NCI-H2081 (cell line): ENCODE measurements at places on chromosomes 3 and 15.

- DNase-seq, result no peak
These were observed 73.7 kb upstream of the TLE3 start for GRCh38 chr15:70171256-70171886.

- no peak for DNase-seq
These were observed 100.8 kb downstream of the ADAMTS9 start for GRCh38 chr3:64586952-64587351.

GRCh38 chr15:84990507-84990906 lies 8.9 kb downstream of the PDE8A start:
- no peak for DNase-seq

- no peak for DNase-seq
These were observed 209.7 kb downstream of the MINAR1 start for GRCh38 chr15:79641841-79642240.

GRCh38 chr3:18883571-18883970 lies 264.7 kb upstream of the KCNH8 start:
- no peak for DNase-seq

DNA sequence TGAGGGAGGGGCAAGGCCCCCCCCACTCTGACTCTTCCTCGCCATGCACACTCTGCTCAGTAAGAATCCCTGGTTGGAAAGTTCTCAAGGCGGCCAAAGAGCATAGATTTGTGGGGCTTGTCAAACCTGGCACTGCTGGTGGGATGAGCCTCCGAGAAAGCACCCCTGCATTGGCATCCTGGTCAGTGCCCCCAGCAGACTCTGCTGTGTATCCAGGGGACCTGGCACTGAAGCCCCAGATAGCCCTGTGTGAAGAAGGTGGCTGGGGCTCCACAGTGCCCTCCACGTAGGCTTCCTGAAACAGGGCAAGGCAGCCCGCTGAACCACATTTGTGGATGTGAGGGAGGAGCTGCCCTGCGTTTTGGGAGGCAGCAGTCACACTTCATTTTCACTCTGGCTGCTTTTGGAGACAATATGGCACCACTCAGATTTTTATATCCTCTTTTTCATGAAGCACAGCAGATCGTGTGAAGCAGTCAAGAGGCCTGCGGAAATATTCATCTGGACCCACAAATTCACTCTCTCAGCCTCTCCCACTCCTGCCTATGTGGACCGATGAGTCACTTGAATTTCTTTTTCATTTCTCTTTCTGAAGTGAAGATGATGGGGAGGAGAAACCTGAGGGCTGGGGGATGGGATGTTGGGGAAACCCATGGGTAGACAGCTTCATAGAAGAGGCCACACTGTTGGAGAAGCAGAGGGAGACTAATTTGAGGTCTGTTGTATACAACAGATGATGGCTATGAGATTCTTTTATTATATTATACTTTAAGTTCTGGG lies 88.7 kb upstream of the BCL6 start:
- no peak for DNase-seq

DNA sequence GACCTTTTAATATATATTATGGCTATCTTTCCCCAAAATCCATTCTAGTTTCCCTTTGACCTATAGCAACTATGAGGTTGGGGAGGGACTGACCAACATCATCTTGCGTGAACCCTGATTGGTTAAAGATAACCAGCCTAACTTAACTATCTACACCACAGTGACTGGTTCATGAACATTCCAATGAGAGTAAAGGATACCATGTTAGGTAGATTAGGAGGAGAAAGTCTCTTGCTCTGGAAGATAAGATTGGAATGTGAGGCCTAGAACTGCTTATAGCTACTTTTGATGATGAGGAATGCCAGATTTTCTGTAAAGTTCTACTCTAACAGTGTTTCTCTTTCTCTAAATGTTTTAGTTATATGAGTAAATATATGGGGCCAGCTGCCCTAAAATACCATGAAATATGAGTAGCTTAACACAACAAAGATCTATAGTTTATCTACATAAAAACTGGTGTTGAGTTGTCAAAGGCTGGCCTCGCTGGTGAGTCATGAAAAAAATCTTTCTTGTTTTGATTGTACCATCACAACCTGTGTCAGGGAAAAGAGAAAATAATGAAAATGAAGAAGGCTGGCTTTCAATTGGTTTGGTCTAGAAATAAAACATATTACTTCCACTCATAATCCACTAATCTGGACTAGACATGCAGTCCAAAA lies 481.4 kb downstream of the NSUN3 start:
- no peak for DNase-seq

DNA sequence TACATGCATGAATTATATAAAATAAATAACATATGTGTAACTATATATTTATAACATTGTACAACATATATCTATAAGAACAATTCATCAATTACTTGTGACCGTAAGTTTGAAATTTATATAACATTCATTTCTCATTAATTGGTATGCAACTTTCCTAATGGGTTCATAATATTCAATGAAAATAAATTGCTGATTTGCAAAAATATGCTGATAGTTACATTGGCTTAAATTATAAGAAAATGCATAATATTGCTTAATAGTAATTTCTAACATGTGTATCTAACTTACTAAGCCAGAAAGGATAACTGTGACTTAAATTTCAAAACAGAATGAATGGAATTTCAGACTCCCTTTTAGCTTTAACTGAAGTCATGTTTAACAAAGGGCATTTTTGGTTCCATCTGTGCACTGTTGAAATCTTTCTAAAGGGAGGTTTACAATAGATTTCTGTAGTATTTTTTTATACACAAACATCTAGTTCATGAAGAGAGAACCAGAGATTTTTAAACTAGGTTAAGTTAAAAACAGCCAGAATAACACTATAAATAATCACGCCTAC lies 310.9 kb downstream of the TBC1D5 start:
- no peak for DNase-seq

DNA sequence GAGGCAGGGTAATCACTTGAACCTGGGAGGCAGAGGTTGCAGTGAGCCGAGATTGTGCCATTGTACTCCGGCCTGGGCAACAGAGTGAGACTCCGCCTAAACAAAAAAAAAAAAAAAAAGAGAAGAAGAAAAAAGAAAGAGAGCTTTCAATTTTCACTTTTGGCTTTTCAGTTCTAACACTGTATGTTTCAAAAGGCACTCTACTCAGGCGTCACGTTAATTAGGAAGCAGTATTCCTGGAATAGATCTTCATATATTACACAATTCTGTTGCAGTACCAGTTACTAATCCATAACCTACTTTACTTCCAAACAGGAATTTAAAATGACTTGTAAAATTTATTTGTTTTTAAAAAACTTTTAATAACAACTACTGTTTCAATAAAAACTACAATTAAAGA lies 131.7 kb upstream of the PLXND1 start:
- no peak for DNase-seq

DNA sequence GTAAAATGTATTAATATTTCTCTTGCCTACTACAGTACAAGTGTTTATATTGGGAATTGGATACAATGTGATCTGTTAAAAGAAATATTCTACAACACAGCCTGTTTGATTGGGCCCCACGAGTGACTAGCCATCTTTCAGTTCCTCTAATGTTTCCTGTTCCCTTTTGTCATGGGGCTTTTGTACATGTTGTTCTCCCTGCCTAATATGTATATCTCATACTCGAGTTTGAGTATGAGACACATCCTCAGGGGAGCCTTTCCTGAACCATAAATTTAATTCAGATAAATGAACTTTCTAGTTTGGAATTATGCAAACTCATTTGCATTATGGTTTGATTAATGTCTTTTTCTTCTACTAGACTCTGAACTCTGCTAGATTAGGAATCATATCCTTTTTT lies 65.5 kb downstream of the MEF2A start:
- no peak for DNase-seq

GRCh38 chr3:186105543-186105942 lies 3.3 kb downstream of the ETV5 start:
- no peak for DNase-seq

DNA sequence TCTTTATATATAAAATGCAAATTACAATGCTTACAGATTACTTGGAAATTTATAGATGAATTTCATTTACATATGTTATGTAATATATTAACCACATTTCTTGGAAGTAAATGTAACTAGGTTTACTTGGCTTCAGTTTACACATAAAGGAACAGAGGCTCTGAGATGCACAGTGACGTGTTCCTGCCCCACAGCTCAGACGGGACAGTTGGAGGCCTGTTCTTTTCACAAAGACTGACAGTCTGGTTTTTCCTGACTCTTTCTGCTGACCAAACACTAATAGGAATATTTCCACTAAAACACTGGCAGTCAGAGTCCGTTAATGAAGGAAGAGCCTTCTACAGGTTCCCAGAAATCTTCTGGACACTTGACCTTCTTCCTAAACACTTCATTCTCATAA lies 336.1 kb downstream of the MFSD1 start:
- DNase-seq, result no peak

GRCh38 chr15:37291920-37292319 lies 191.6 kb upstream of the MEIS2 start:
- DNase-seq, result no peak

DNA sequence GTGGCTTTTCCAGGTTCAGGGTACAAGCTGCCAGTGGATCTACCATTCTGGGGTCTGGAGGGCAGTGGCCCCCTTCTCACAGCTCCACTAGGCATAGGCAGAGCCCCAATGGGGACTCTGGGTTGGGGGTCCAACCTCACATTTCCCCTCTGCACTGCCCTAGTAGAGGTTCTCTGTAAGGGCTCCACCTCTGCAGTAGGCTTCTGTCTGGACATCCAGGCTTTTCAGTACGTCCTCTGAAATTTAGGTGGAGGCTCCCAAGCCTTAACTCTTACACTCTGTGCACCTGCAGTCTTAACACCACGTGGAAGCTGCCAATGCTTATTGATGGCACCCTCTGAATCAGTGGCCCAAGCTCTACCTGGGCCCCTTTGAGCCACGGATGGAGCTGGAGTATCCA lies 22.5 kb upstream of the TM4SF4 start:
- DNase-seq, result no peak

- DNase-seq, result no peak
These were observed 419.3 kb downstream of the MAGI1 start for GRCh38 chr3:65619451-65619881.

GRCh38 chr3:69560818-69561217 lies 174.9 kb upstream of the FRMD4B start:
- no peak for DNase-seq

GRCh38 chr15:41333026-41333562 lies 413 bp downstream of the NUSAP1 start:
- no peak for DNase-seq

GRCh38 chr3:29302619-29303018 lies 21.7 kb downstream of the RBMS3 start:
- DNase-seq, result no peak

- DNase-seq, result no peak
These were observed 98.1 kb upstream of the STRIT1 start for GRCh38 chr3:155391551-155391958.

- no peak for DNase-seq
These were observed 35.6 kb upstream of the ARHGEF3 start for GRCh38 chr3:56837196-56837955.
